Anterior cingulate cortex (tissue), 58 donors: ENCODE measurements at places on chromosomes 5 and 9.

DNA sequence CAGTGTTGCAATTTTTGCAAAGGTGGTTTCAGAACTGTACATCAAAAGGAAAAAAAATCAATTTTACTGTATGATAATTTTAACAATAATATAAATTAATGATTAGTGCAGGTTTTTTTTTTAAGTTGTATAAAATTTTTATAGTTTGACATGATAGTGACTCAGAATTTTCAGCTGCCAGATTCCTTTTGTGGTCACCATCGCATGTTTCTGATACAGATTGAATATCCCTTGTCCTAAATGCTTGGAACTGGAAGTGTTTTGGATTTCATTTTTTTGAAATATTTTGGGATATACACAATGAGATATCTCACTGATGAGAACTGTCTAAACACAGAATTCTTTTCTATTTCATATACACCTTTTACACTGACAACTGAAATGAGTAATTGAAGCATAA is 361.3 kb downstream of the RAB3C start:
- DNase-seq = no peak

DNA sequence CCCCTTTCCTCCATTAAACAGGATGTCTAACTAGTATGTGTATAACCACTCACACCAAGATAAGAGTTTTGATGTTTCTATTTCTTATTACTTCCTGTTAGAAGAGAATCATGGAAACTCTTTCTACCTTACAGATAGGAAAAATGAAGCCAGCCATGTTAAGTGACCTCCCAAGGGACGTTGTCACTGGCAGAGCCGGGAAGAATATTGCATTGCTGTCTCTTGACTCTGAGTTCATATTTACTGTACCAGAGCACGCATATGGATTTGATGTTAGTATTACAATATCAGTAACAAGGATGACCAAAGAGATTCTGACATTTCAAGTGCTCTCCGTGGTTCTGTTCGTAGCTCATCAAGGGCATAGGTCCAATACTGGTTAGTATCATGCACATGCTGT is 12.5 kb upstream of the C5orf63 start:
- no peak for DNase-seq

GRCh38 chr9:97528529-97529230 is 27.2 kb downstream of the TMOD1 start:
- no peak for DNase-seq

DNA sequence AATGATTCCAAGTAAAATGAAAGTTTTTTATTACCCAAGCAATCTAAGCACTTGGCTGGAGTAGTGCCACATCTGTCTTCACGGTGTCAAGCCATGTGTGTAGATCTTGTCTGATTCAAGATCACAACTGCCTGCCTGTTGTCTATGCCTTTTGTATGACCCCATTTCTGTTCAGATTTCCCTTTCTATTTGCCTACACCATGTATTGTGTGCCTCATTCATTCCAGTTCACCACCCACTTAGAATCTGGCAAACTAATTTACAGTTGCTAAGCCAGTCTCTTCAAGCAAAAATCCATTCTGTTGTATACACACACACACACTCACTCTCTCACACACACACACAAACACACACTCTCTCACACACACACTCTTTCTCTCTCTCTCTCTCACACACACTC is 33.7 kb downstream of the GLDC start:
- DNase-seq = no peak
